ENCODE measurements at places on chromosomes 11 and 22.

- DNase-seq, result no peak
Measured at GRCh38 chr11:3959903-3960265, 104.4 kb downstream of the STIM1 start.

DNA sequence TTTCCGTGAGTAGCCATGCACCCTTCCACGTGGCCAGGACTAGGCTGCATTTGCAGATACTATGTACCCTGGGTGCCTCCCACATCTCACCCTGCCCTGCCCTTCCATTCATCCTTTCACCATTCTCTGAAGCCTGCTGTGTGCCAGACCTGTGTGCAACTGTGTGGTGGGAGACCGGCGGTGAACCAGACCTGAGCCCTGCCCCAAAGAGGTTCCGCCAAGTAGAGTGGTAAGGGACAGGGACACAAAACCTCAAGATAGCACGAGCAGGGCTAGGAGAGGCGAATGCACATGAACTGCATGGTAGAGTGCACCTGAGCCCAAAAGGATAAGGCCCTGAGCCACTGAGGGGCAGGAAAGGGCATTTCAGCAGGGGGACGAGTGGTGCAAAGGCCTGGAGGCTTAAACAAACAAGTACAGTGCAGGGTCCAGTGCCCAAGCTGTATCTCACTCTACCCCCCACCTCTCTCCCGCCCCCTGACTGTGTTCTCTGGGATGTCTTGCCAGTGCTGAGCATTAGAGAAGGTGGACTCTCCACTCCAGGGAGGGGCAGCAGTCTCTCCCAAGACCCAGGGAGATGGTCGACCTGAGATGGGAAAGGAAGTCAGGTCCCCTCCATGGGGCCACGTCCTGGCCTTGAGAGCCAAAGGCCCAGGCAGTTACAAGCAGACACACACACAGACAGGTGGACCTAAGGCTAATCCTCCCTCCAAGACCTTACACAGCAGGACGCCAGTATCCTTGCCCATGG is 14.1 kb upstream of the ARAP1 start:
- no peak for DNase-seq

GRCh38 chr22:45240104-45240809 is 437 bp downstream of the KIAA0930 start:
- DNase-seq, result no peak

DNA sequence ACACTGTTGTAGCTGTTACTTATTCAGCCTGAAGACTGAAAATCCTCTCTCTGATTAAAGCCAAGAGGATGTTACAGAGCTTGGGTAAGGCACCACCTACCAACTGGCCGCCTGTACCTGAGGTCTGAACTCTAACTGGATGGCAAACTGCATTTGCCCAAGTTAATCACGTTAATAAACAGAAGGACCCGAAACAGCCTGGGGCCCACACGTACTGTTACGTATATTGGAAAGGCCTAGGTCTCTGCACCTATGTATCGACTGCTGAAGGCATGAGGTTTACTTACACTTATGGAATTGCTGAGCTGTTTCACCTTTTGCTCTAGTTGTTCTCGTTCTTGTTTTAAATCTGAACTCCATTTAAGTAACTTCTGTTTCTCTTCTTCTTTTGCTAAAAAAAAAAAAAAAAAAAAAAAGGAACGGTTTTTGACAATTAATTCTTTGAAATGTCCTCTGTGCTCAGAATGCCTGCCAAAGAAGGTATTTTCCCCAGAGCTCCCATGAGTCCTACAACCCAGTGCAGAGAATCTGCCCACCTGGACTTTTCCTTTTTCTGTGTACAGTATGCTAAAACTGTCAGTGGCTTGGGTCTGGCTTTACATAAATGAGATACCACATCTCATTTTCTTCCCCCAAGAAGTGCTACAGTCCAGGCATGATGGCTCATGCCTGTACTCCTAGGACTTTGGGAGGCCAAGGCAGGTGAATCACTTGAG is 13.1 kb downstream of the LARGE2 start:
- no peak for DNase-seq

- DNase-seq, result no peak
Measured at GRCh38 chr11:69244266-69244665, 49.7 kb upstream of the MYEOV start.

DNA sequence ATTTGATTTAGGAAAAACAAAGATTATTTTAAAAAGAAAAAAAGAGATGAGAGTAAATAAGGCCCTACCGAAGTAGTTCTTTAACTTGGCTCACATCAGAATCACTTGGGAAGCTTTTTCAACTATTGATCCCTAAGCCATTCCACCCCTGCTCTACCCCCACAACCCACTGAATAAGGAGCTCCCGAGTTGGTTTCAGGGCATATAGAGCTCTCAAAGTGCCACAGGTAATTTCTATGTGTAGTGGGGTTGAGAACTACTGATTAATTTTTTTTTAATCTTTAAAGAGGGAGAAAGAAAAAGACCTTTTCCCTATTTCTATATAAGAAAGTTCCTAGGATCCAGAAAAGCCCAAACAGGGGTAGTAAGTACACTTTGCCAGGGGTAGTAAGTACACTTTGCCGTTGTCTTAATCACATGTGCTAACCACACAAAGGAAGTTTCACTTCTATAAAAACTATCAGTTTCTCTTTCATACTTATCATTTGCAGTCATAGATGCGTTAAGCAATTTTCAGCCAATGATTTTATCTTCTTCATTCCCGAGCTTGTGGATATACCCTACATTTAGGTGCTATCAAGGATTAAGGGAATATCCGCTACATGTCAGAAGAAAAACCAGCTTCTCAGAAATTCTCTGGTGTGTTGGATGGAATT is 108.4 kb upstream of the ZC3H12C start:
- DNase-seq, result no peak

GRCh38 chr11:33551051-33551450 is 149.6 kb downstream of the C11orf91 start:
- no peak for DNase-seq

DNA sequence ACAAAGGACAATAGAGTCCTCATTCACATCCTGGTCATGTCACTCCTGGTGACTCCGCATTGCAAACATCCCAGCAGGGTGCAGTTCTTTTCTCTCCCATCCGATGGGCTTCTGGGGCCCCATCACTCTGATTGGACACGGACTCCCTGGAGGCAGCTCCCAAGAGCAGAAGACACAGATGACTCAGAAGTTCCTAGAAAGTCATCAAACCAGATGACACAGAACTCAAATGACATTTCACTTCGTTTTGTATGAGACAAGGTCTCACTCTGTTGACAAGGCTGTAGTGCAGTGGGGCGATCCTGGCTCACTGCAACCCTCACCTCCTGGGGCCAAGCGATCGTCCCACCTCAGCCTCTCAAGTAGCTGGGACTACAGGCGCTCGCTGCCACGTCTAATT is 33.2 kb downstream of the ZNF195 start:
- DNase-seq, result no peak

DNA sequence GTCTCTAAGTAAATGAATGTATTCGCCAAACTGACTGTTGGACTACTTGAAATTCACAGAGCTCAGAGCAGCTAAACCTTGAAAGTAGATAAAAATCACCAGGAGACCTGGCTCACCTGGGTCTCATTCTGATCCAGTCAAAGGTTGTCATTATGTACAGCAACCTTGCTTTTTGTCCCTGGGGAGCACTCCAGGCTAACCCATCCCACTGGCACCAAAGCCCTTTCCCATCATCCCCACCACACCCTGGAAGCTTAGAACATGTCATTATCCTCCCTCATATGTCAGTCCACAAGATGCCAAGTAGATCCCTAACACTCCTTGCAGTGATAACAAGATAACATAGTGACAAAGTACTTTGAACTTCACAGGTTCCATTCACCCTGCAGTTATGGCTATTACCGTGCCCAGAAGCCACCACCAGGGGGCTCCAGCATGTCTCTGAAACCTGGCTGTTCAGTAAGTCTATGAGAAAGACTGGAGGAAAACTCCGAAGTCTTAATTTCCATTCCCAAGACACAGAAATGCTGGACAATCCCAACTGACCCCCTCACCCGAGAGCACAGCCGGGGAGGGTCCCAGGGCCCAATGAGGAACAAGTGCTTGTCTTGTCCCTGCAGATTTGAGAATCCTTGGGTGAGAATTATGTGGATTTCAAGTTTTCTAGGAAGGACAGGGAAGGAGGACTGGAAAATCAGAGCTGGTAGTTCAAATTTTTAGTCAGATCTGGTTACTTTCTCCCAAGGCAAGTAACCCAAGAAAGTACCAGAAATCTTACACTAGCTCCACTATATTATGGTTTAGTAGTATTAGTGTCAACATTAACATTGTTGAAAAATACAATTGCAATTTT is 43.0 kb upstream of the USP47 start:
- DNase-seq, result peak; percentile 84

- DNase-seq, result no peak
Measured at GRCh38 chr11:99589771-99590170, 569.0 kb downstream of the CNTN5 start.

- no peak for DNase-seq
Measured at GRCh38 chr11:37718431-37718999, 1120.5 kb upstream of the RAG2 start.

DNA sequence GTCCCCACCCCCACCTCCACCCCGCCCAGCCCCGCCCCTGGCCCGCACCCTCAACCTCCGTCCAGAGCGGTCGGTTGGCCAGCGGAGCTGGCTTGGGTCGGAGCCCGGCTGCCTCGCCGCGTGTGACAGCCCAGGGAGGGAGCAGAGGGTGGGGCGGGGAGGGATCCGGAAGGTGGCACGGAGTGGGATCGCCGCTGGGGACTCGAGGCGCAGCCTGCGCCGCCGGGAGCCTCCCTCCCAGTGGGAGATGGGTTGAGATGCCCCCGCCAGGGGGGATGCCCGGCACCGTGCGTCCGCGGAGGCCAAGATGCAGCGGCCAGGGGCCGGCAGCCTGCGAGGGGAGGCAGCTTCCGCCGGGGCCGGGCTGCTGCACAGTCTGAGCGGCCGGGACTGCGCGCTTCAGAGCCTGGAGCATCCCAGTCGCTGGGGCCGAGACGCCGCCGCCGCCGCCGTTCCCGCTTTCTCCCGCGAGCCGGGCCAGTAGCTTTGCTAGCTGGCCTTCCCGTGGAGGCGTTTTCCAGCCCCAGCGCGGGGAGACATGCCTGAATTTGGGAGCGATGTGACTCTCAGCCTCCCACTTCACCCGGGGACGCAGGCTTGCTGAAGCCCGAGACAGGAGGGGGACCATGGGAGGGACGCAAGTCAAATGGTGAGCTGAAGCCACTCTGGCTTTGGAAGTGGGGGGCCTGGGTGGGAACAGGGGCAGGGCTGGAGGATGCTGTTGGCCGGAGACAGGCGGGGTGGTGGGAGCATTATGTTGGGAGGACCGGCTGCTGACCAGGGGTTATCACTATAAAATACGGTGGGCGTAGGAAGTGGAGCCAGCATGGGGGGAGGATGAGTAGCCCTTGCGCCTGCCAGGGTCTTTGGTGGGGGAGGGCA is 40.2 kb downstream of the DIXDC1 start:
- peak; percentile 8 for DNase-seq

- no peak for DNase-seq
Measured at GRCh38 chr11:127559978-127560377, 559.4 kb upstream of the KIRREL3 start.

GRCh38 chr11:504053-504993 is 2.7 kb downstream of the RNH1 start:
- DNase-seq, result no peak

DNA sequence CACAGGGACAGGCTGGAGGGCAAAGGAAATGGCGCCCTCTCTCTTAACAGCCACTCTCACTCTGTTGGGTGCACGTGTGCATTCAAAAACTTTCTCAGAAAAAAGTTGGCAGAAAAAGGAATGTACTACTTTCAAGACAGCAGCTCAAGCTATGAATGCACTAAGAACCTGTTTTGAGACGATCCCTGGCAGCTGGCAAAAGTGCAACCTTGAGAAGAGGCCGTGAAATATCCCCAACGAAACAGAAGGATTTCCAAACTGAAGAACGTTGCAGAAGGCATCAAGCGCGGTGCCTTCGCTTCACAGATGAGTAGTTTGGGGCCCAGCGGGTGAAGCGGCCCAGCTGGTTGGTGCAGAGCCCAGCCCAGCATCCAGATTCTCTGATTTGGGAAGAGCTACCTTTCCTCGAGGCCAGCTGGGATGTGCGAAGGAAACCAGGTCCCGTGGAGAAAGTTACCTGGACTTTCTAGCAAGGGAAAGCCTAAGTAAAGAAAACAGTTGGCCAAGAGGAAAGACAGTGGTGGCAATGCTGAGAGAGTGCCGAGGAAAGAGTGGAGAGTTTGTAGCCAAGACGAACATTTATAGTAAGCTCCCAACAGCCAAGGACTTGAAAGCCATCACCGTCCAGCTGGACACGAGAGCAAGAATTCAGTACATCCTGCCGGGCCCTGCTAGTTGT is 16.3 kb downstream of the IFT27 start:
- no peak for DNase-seq

- no peak for DNase-seq
Measured at GRCh38 chr11:111095327-111095726, 150.2 kb upstream of the POU2AF2 start.

- DNase-seq, result no peak
Measured at GRCh38 chr11:127859941-127860354, 727.4 kb downstream of the ETS1 start.

DNA sequence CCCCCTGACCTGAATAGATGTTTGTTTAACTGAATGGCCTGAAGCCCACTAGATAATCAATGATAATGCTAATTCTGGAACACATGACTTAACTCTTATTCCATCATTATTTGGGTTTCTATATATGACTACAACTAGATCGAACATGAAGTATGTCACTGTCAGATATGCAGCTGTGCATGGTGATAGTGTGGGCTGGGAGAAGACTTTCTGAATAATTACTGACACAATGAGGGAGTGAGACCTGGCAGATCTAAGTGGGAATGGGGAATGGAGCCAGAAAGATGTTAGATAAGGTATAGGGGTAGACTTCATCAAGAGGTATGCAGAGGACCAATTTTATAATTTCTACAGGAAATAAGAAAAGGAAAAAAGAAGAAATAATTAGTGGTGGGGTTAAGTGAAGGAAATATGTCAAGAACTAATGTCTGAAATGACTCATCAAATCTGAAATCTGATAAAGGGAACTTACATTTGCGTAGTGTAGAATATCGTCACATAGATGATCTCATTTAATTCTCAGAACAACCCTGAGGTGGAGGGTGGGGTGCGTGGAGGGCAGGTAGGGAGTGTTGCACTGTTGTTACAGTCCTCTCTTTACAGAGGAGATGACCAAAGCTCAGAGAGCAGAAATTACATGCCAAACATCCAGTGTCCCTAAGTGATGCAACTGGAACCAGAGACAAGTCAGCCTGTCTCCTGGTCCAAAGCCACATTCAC is 68.2 kb upstream of the EED start:
- DNase-seq, result no peak

GRCh38 chr11:82003671-82004515 is 729.8 kb downstream of the FAM181B start:
- no peak for DNase-seq

DNA sequence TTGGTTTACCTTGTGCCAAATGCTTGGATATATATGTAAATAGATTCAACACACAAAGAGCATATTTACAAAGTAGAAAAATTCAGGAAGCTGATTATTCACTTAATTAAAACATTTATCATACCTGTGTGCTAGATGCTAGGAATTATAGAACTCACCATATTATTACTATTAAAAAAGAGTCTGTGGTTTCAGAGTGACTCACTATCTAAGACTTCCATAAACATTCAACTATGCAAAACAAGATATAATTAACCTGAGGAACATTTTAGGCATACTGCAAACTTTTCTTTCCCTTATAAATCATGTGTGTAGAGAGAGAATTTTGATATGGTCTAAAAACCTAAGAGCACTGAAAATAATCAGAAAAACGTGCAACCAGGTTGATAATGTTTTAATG is 27.3 kb downstream of the CTSC start:
- DNase-seq, result no peak
